Fibroblast of skin of abdomen (primary cell): ENCODE measurements at places on chromosomes 1 and 21.

- no peak for DNase-seq
Observed at GRCh38 chr21:45388611-45389296, 16.2 kb upstream of the COL18A1 start.

DNA sequence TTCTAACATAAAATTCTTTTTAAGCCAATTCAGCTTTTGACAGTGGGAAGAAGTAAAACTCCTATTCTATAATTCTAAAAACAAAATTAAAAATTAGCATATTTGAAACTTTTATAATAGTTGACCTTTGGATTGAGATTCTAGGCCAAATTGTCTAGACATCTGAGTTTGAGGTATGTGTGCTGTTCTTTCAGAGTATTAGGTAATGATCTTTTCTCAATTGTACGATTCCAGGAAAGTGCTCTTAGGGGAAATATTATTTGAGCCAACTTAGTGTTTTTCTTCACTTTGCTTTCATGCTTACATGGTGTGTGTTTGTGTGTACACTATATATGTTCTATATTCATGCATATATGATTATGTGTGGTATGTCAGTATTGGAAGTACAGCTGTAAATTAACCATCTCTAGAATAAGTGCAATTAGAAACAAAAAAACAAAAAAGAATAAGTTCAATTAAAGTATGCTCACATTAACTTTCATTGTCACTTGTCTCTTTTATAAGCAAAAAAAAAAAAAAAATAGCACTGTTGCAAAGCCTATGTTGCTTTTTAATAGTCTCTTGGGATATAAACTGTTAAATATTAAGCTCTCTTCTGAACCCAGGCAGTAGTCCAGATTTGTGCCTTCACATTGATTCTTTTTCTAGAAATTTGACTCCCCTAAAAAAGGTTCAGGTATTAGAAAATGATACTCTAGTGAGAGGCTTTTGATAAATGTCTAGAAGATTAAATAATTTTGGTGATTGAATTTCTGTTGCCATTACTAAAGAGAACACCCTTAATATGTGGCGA is 132.2 kb downstream of the ATP5PO start:
- no peak for DNase-seq

- no peak for DNase-seq
Observed at GRCh38 chr1:199858171-199858570, 169.3 kb upstream of the NR5A2 start.

- DNase-seq: peak; percentile 69
Observed at GRCh38 chr21:34890724-34891612, 158.1 kb downstream of the RUNX1 start.

DNA sequence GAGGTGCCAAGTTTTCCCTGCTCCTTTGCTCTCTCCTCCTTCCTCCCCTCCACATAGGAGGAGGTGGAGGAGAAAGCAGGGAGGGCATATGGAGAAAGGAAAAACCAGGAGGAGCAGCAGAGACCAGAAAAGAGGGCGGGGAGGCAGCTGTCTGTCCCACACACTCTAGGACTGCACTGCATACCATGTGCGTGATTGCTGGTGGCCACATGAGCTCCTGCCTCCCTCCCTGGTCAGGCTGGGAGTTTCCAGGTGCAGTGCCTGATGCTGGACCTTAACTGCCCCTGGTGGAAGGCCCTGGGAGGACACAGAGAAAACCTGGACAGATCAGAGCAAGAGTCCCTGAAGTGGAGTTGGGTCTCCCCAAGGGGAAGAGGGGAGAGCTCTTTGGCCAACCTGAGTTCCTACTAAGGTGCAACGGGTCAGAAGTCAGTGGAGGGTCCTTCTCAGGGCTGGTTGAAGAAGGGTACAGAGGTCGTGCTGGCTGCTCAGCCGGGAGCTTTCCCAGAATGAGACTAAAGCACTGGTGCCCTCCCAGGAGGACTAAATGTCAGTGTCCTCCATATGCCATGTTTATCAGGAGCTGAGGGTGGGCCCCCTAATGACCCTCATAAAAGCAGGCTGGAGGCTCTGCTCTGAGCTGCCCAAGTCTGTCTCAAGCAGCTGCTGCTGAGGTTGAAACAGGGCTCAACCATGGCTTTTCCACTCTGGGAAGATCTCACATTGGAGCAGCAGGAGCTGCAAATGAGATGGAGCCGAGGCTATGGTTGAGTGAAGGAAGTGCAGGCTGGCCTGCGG is 3.5 kb upstream of the LGR6 start:
- DNase-seq: no peak

DNA sequence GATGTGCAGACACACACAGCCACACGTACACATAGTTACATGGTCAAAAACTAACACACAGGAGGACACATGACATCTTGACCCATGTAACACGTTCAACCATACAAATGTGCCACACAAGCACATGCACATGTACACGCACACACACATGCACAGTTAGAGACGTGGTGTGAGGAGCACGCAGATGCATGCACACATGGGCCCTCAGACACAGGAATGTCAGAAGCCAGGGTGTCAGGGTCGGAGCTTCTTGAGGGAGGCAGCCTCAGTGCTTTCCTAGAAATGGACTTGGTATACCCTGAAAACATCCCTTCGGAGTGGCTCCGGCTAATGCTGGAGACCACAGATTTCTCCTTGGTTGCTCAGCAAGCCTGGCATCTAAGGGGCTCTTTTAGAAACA is 114.3 kb downstream of the DMRTB1 start:
- DNase-seq: no peak

DNA sequence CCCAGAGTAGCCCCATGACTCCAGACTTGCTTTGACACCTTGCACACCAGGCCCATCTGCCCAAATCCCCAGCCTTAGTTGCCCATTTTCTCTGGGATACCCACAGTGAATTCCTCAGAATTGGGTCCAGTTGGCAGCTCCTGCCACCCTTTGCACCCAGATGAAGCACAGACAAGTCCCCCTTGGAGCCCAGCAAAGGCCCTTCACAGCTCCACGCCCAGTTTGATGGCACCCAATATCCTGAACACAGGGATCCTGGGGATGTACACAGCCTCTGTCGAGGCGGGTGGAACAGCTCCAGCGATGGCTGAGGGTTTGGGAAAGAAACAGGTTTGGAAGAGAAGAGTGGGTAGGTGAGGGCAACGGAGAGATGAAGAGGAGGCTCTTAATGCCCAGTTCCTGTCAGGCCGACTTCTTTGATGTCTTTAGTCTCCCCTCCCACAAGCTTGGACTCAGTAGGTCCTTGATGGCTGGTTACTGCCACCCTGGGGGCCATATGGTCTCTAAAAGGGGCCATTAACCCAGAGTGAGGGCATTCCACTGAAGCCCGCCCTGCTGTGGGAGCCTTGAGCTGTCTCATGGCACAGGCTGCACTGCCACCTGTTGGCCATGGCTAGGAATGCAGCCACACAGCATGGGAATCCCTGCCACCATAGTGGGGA is 21.7 kb downstream of the TMEM53 start:
- peak; percentile 56 for DNase-seq
